ENCODE measurements at places on chromosomes 11 and 22. TPM values are rescaled to one million over a fixed set of nuclear protein-coding genes. Genes with fewer than 3 reads are reported as not detected.
A peak's percentile ranks its signal among the peaks of the same experiment; 100 is the strongest.

DNA sequence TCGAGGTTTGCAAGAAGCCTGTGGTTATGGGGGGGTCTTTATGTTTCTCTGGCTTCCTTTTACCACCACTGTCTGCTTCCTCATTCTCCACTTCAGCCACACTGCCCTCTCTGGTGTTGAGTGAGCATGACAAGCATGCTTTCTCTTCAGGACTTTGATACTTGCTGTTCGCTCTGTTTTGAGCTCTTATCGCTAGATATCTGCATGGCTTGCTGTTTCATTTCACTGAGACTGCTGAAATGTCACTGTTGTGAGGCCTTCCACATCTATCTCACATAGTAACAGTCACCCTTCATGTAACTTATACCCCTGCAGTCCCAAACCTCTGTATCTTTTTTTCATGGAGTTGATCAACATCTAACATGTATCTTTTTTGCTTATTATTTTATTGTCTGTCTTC, 59.8 kb downstream of the TMEM135 start:
- peak; percentile 73 for DNase-seq

DNA sequence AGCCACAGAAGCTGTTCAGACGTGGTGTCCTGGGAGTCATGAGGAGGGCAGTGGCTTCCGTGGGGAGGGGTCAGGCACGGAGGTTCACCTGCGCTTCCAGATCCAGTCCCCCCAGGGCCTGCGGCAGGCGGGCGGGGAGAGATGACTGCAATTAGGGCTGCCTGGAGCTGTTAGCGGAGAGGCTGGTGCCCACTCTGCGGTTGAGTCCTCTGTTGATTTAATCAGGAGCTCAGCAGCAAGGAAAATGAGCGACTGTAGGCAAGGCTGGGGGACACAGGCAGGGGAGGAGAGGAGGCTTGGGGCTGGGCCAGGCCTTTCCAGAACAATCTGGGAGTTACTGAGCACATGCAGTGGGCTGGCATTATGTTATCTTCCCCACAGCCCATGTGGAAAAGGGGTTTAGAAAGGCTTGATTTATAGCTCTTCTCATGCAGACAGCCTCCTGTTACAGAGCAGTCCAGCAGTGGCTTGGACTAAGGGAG, 13.1 kb downstream of the PLCB3 start:
- peak; percentile 33 for DNase-seq

GRCh38 chr22:36086170-36086490, 57.5 kb upstream of the RBFOX2 start:
- no peak for DNase-seq

- DNase-seq: no peak
These were observed 72.9 kb upstream of the CD44 start for GRCh38 chr11:35066030-35066429.

- no peak for DNase-seq
These were observed 85.7 kb downstream of the WNT11 start for GRCh38 chr11:76120513-76121101.

DNA sequence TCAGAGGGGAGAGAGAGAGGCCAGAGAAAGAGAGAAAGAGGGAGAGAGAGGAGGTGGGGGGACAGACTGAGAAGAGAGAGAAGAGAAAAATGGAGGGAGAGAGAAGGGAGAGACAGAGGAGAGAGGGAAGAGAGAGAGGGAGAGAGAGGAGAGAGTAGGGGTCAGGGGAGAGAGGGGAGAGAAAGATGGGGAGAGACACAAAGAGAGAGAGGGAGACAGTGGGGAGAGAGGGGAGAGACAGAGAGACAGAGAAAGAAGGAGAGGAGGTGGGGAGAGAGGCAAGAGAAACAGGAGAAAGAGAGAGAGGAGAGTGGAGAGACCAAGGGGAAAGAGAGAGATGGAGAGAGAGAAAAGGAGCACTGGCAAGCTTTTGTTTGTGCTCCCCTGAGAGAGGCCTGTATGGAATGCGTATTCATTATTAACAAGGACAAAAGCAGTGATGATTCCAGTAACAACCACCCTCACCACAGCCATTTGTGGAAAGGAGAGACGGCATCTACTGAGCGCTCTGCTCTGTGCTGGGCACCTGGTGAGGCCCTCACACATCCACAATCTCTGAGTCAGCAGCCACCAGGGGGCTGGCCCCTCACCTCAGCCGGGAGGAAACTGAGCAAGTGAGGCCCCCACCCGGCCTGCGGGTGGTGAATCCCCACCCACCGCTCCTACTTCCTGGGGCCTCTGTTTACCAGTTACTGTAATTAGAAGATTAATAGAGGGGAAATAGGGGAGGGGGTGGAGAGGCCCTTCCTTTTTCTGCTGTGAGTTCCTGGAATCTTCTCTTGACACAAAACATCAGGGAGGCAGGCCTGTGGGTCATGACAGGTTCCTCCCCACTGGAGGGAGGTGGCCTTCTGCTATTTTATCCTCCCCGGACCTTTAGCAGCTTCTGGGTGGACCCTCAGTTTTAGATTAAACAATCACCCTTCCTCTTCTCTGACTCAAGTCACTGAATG, 14.6 kb upstream of the MIAT start:
- DNase-seq: no peak

ACR gene
- polyA plus RNA-seq: 181 TPM

NELL1 gene
- 7.0 TPM for polyA plus RNA-seq
